ENCODE measurements at places on chromosomes 6 and 20. TPM values are rescaled to one million over a fixed set of nuclear protein-coding genes. Genes with fewer than 3 reads are reported as not detected.

GRCh38 chr6:56370561-56371211 lies 123.3 kb upstream of the COL21A1 start:
- no peak for DNase-seq

- no peak for DNase-seq
Measured at GRCh38 chr20:10961651-10962288, 288.0 kb upstream of the JAG1 start.

GRCh38 chr6:30196376-30196775 lies 16.8 kb downstream of the TRIM26 start:
- DNase-seq = no peak

- DNase-seq = no peak
Measured at GRCh38 chr6:160788806-160789205, 86.8 kb downstream of the PLG start.

GRCh38 chr6:35247642-35248231 lies 11.8 kb upstream of the ZNF76 start:
- DNase-seq = no peak

MROH8 gene
- 2.6 TPM for total RNA-seq

GRCh38 chr20:25459111-25459830 lies 51.8 kb downstream of the GINS1 start:
- no peak for DNase-seq

GRCh38 chr6:20148433-20148832 lies 63.8 kb downstream of the MBOAT1 start:
- DNase-seq = no peak

TP53TG5 gene
- total RNA-seq = not detected

GRCh38 chr6:13454286-13455221 lies 32.8 kb downstream of the GFOD1 start:
- DNase-seq = no peak

GRCh38 chr6:138088326-138088762 lies 18.9 kb downstream of the PERP start:
- no peak for DNase-seq

GRCh38 chr20:50765674-50766073 lies 29.2 kb upstream of the BCAS4 start:
- no peak for DNase-seq

- DNase-seq = no peak
Measured at GRCh38 chr6:167238146-167238693, 52.9 kb upstream of the UNC93A start.

DNA sequence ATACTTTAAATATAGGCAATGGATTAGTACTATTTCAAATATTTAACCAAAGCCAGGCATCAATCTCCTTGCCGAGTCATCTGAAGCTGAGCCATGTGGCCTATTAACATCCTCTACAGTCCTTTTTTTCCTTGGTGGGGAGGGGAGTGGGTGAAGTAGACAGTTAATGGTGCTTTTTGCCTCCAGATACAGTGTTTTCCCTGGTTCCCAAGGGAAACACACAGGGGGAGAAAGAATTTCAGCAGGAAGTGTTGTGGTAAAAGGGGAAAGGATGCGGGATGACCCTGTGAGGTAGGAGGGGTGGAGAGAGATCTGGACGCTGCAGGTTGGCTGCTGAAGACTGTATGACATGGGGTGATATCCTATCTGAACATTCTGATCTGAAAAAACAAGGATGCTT lies 9.6 kb downstream of the CLDN20 start:
- no peak for DNase-seq

GRCh38 chr6:167293590-167294091 lies 2.5 kb downstream of the UNC93A start:
- no peak for DNase-seq

DNA sequence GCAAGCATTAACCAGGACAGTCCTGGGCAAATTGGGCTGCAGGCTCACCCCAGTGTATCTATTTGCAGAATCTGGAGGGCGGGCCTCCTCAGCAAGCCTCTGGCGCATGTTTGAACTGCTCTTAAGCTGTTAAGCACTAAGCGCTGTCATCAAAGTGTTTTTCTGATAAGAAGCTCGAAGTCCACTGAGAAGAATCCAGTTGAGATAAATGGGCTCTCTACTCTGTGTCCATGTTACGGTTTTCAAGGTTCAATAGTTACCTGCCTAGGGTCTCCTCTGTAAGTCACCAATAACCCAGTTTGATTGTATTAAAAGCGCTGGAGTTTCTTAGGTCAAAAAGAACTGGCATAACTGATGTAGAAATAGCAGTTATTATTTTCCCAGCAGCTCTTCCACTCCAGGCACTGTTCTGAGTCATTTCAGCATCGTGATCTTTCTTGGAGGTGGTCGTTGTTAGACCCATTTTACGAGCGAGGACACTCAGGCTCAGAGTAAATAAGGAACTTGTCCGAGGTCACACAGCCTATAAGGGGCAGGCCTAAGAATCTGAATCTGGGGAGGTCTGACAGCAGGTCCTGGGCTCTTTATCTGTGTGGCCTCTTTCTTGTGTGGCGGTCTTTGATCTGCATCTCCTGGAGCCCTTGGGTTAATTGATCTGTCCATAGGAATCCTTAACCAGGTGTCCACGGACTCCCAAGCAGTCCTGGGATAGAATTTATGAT lies 207.4 kb upstream of the ZNF217 start:
- no peak for DNase-seq

DNA sequence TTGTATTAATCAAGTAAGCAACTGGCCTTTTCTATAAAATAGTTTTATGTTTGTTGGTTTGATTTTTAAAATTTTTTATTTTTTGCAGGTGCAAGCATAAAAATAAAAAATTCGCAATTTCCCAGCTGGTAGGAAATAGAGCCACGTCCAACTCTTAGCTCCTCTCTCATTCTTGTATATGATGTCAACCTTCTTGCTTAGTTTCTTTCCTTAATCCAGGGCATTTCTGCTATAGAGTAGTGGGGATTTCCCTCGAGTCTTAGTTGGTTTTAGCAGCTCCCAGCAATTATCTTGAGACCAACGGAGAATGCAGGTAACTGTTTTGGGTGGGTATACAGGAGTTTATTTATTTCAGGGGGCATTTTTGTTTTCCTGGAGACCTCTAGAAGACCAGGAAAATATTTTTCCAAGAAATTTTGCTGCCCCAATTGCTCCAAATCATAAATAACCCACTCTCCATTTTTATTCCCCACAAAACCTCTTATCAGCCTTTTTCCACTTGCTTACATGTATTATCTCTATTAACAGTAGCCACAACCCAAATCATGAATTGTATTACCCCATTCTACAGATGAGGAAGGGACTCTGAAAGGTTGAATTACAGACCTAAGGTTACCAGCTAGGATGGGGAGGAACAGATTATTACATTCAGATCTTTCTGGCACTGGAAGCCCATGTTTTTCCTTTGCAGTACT lies 18.4 kb downstream of the PHACTR2 start:
- no peak for DNase-seq
